ENCODE measurements at places on chromosomes 16 and 17.

DNA sequence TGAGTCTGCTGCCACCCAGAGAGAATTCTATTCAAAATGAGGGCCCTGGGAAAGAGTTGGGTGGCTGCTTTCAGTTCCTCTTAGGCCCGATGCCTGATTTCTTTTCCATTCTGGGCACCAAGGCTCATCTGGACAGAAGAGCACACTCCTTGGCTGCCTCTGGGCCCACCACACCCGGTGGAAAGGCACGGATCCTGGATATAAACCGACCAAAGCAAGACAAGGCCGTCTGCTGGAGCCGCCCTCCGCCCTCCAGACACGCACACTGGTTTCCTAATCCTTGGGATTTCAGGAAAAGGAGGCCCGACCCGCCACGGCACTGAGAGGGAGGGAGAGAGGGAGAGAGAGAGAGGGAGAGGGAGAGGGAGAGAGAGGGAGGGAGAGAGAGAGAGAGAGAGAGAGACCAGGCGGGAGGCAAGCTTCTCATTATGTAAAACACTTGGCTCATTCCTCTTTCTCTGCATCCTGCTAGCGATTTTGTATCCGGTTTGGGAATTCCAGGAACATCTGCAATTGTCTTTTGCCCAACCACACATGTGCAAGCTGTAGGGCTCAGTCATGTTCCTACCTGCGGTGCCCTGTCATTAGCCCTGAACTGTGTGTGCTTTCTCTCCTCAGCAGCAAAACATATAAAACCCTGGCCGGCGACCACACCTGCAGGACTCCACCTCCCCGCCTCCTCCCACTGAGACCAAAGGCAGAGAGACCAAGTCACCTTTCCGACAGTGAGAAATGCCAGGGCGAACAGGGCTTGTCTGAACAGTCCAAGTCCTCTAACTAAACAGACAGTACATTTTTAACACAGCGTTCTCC, 347.2 kb downstream of the SOX9 start:
- DNase-seq: peak; percentile 69

DNA sequence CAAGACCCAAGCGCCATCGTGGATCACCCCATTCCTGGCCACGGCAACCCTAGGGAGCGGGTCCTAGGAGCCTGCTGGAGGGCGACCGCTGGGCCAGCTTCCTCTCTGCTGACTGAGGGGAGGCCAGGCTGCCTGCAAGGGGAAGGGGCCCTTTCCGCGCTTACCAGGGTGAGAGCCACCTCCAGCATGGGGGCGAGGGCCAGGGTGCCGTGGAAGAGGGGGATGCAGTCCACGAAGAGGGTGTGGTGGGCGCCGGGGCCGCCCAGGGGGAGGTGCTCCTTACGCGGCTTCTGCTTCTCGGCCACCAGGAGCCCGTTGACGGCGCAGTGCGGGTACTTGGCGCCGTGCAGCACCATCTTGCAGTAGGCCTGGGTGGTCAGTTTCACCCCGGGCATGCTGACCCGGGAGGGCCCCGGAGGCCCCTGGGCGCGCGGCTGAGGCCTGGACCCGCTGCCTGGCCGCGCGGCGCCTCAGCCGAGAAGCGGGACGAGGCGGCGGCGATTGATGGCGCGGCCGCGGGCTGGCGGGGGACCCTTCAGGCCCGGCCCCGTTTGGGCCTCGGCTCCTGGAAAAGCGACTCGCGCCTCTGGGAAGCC, 345 bp downstream of the EMC8 start:
- DNase-seq: no peak

GRCh38 chr17:17865035-17865434, 28.2 kb upstream of the SREBF1 start:
- no peak for DNase-seq

GRCh38 chr17:7203391-7203790, 16.2 kb downstream of the DLG4 start:
- no peak for DNase-seq

DNA sequence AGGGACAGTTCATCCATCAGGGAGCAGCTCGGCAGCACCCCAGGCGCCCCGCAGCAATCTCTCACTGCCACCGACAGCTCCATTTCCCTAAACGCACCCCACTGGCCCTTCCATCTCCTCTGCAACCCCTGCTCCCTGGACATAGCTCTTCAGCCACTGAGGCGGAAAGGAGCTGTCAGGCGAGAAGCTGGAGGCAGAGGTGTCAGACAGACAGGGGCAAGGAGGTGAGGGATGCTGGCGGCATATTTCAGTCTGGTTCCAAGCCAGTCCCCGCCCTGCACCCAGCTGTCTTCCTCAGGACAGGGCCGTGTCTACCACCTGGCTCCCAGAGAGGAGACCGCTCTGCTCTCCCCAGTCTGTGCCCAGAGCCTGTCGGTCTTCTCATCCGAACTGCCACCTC, 9.7 kb downstream of the ACLY start:
- DNase-seq: no peak

DNA sequence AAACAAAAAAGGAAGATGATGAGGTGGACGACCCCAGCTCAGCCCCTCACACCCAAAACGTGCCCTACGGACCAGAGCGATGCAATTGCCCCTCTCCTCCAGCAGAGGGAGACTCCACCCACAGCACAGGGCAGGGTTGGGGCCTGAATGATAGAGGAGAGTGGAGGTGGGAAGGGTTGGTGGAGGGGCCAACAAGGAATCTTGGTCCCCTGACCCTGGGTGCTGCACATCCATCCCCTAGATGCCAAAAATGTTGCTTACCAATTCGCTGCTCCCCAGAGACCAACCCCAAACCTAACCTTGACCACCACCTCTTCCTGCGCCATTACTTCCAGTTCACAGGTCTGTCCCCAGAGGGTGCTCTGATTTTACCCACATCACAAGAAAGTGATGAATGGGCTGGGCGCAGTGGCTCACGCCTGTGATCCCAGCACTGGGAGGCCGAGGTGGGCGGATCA, 12.9 kb downstream of the P2RX5 start:
- DNase-seq: no peak

Measured in ecto neural progenitor cell (in vitro differentiated cells).